ENCODE measurements at places on chromosomes 7 and 10.

GRCh38 chr10:85612833-85613232 is 753.8 kb downstream of the GRID1 start:
- DNase-seq, result peak; percentile 35

GRCh38 chr7:85010306-85010705 is 176.6 kb downstream of the SEMA3D start:
- DNase-seq, result no peak

DNA sequence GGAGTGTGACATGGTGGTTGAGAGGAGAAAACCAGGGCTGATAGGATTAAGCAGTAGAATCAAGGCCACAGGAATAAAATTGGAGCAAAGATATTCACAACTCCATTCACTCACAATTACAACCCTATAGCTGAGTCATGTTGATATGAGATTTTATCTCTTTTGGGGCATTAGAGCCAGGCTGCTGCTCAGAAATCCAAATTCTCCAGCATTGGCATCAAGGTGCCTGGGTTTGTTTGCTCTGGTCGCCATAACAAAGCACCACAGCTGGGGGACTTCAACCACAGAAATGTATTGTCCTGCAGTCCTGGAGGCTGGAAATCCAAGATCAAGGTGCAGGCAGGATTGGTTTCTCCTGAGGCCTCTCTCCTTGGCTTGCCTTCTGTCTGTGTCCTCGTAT is 52.5 kb upstream of the GRB10 start:
- no peak for DNase-seq

DNA sequence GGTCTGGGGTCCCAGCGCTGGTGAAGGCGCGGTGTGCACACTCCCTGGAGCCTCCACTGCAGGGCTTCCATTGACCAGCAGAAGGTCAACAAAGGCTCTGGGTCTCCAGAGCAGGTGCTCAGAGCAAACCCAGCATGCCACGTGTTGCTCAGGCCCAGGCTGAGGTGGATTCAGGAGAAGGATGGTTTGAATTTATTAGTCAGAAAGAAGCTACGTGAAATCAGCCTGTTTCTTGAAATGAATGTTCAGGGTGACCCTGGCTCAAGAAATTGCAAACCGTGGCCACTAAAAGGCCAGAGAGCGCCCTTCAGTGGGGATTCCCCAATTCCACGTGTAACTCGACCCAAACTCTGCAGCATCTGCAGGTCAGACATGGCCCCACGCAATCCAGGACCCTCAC is 82.7 kb upstream of the PFKP start:
- no peak for DNase-seq

DNA sequence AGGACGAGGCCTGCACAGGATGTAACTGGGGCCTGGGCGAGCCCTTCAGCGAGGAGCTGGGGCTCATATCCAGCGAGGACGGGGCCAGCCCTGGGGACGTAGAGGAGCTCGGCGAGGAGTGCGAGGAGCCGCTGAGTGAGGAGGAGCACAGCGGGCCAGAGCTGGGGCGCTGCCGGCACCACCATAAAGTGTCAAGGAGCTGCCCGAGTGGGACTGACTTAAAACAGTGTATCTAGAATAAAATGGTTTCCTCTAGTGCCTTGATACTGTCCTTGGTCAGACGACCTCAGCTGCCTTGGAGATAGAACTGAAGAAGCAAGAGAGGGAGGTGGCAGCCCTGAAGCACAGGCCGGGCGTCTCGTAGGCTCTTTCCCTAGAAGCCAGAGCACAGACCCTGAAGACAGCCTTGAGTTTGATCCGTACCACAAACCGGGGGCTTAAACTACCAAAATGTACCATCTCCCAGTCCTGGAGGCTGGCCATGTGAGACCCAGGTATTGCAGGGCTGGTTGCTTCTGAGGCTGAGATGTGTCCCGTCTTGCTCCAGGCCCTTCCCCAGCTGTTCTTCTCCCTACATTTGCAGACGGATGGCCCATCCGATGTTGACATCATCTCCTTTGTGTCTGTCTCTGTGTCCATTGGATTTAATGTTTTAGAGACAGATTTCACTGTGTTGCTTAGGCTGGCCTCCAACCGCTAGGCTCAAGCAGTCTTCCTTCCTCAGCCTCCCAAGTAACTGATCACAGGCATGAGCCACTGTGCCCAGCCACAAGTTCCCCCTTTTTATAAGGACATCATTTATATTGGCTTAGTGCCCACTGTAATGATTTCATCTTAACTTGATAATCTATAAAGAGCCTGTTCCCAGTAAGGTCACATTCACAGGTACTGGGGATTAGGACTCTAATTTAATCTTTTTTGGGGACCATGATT is 35.8 kb downstream of the DNAJB6 start:
- no peak for DNase-seq

DNA sequence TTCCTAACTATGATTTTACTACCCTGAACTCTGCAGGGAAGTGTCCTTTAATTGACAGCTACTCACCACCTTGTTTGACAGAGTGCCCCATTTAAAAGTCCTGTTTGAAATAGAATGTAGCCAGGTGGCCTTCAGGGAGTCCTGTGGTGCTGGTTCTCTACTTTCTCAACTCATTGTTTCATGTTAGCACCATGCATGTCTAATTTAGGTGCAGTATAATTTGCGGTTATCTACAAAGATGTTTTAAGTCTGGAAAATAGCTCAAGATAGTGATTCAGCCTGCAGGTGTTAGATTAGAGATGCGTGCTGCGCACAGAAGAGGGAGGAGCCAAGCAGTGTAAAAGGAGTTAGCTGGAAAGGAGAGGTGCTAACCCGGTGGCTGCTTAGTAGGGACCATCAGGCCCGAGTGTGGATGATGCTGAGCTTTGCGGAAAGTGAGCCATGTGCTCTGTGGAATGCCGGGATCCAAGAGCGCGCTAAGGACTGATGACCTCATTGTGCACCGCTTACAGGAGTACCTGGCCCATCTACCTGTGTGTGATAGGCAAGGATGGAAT is 1.2 kb downstream of the CCM2 start:
- no peak for DNase-seq

DNA sequence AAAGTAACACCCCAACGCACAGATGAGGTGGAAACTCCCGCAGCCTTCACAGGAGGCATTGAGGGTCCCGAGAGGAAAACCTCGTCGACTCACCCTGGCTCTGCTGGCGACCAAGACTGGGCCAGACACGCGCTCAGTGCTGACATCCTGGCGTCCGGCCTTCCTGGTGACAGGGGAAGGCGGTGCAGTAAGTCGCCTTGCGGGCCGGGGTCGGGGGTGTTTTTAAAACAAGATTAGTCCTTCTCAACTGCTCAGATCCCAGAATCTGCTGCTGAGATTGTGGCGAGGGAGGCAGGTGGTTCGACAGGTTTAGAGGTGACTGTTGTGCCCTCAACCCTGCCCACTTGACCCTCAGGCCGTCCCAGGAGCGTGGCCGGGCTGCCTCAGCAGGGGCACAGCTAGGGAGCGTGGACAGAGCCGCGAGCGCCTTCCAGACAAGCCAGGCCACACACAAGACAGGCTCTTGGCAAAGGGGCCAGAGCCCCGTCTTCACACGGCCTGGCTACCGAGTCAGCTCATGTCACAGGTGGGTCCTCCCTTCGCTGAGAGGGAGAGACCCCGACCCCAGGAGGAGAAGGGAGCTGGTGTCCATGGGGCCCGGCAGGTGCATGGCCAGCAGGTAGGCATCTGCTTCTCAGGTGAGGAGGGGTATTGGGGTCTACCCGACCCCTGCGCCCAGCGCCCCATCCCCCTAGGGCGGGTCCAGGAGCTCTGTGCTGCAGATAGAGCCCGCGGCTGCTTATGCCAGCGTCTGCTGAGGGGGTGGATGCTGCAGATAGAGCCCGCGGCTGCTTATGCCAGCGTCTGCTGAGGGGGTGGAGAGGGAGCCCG is 81.6 kb downstream of the DNAJB6 start:
- no peak for DNase-seq

GRCh38 chr7:128530855-128531104 is 54.2 kb downstream of the METTL2B start:
- no peak for DNase-seq

DNA sequence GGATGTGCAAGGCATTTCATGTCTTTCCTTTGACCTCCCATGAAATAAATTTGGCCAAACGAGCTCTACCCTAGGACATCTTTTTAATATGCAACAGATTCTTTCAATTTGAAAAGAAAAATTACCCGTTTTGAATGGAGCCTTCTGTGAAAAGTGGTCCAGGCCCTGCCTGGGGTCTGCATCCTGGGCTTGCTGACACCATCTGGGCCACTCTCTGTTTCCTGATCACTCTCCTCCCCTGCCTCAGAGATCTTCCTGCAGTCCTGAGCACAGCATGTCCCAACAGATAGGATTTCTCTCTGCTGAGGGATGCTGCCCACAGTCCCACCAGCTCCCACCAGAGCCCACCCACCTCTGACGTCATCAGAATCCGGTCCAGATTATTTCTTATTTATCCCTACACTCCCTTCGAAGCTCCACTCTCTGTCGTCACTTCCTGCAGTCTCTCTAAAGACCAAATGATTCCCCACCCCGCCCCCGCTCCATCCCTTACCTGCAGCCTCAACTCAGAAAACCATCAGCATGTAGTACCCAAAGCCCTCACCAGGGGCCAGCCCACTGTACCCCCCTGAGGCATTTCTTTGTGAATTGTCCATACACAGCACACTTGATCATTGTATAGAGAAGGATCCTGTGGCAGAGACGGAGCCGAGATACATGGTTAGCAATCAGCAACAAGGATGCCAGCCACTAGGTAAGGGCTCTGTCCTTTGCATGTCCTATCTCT is 192.1 kb upstream of the MGMT start:
- no peak for DNase-seq

GRCh38 chr7:85159003-85159402 is 27.9 kb downstream of the SEMA3D start:
- DNase-seq, result no peak

DNA sequence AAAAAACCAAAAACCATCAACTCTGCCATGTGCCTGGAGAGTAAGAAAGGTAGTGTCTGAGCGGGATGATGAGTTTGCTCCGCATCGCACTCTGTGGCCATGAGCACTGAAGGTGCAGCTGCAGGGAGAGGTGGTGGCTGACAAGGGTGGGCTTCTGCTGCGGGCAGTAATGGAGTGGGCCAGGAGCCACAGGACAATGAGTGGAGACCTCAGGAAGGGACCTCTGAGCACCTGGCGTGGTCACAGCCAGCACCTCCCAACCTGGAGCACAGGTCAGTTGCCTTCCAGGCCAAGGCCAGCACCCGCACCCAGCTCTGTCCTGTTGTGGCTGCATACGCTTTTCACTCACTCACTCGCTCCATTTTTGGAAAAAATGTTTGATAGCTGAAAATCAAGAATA is 115.5 kb downstream of the ANKRD61 start:
- no peak for DNase-seq

- DNase-seq, result no peak
These were observed 66.0 kb downstream of the CLEC2L start for GRCh38 chr7:139589474-139589873.

DNA sequence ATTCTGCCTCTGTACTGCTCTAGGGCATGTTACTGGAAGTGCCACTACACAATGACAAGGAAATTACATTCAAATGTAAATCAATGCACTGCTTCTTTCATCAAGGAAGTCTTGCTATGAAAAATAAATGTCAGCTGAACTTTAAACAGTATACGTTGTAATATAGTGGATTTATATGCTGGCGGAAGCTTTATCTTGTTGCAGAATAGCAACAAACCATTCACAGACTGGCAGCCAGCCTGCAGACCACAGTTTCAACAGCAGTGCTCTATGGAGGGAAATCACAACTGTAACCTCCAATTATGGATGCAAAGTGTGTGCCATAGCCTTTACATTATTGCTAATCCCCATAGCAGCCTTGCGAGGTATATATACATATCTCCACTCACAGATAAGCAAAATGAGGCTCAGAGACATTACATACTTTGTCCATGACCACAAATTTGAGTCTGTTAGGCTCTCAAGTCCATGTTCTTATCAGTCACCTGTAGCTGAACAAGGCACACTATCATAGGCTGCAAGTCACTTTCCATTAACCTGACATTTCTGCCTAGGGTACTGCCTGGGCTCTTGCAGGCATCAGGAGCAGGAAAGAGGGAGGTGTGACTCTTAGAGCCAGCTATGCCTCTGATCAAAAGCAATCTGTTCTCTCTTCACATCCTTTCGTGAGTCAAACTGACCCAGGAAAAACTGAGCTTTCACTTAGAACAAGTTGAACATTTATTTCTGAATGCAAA is 22.6 kb downstream of the COL28A1 start:
- DNase-seq, result no peak

All from coronary artery (tissue), 2 donors.